ENCODE measurements at places on chromosomes 6 and 20.

DNA sequence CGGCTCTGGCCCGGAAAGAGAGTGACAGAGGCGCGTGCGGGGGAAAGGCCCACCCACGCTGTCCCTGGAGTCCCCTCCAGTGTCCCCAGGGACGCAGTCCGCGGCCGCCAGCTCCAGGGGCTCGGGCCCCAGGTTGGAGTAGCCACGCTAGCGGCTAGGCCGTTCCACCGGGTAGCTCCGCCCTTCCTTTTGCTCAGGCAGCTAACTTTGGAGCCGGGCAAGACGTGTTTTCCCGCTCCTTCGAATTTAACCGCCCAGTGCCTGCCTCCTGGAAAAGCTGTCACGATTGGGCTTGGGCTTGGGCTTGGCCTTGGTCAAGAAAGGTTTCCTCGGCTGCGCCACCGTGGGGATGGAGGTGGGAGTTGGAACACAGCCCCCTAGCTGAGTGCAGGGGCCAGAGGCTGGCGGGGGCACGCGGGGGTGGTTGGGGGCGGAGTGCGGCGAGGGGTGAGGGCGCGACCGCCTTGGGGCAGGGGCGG lies 4.7 kb downstream of the LINC00237 start:
- no peak for DNase-seq

- no peak for DNase-seq
Observed at GRCh38 chr20:42611889-42612837, 577.5 kb downstream of the PTPRT start.

GRCh38 chr6:64489763-64490162 lies 854.2 kb downstream of the PHF3 start:
- no peak for DNase-seq

GRCh38 chr20:775679-776135 lies 7.4 kb upstream of the SLC52A3 start:
- no peak for DNase-seq

GRCh38 chr20:50519036-50519762 lies 9.0 kb downstream of the PTPN1 start:
- no peak for DNase-seq

GRCh38 chr6:142612956-142613355 lies 311.1 kb downstream of the ADGRG6 start:
- no peak for DNase-seq

GRCh38 chr6:158207422-158207788 lies 39.3 kb downstream of the GTF2H5 start:
- no peak for DNase-seq

DNA sequence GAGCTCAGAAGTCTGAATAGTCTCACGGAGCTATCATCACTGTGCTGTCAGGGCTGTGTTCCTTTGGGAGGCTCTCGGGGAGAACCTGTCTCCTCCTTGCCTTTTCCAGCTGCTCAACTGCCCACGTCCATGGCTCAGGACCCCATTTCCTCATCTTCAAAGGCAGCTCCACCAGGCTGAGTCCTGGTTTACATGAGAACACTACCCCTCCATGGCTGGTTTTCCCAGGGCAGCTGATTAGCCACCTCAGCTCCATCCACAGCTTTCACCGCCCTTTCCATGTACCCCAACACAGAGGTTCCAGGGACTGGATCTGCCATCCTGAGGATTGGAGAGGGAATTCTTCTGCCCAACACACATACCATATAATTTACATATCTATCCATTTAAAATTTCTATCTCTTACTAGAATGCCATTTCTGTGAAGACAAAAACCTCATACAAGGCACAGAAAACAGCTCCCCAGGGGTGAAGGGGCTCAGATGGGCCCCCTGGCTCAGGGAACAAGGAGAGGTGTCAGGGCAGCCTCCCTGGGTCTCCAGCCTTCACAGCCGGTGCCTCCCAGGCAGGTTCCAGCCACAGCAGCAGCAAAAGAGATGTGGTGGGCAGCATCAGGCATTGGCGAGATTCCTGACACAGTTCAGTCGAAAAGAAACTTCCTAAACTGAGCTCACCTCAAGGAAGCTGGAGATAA lies 2.2 kb upstream of the RAET1E start:
- DNase-seq, result no peak

GRCh38 chr20:38125157-38126056 lies 39.7 kb downstream of the TGM2 start:
- DNase-seq, result no peak

Measured in immature natural killer cell (primary cell).